Left lung (tissue), 14 donors: ENCODE measurements at places on chromosomes 7 and 10. TPM values are rescaled to one million over a fixed set of nuclear protein-coding genes. Genes with fewer than 3 reads are reported as not detected.

- no peaks in the 10 kb centered on the region for H3K36me3 ChIP-seq
- H3K4me3 ChIP-seq, result no peak overlapping the region
- H3K4me1 ChIP-seq, result no peaks in the 10 kb centered on the region
- peaks cover 5% of the 10 kb centered on the region for H3K27me3 ChIP-seq
- no peak for DNase-seq
- no peak overlapping the region for H3K27ac ChIP-seq
These were observed 13.6 kb downstream of the HOXA1 start for GRCh38 chr7:27082171-27082570.

Gene ASIC3
- 2.7 TPM for total RNA-seq

DNA sequence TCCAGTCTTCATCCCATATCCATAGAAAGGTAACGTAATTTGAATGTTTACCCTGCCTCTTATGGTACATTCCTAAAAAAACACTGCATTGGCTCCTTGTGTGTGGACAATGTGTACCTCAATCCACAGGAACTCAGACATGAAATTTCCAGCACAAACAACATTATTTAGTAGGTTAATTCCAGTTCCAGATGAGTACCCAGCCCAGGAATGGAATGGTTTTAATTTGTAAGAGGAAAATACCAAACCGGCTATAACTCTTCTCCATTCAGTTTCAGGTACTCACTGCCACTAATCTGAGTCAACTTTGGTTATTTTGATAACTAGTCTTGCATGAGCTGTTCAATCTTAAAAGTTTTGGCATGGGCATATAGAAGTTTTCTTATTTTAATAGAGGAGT, 39.0 kb downstream of the TFPI2 start:
- no peak overlapping the region for H3K27ac ChIP-seq
- H3K4me3 ChIP-seq, result no peak overlapping the region

GRCh38 chr10:90741926-90742565, 115.8 kb downstream of the HTR7 start:
- no peaks in the 10 kb centered on the region for H3K36me3 ChIP-seq
- H3K27ac ChIP-seq, result no peak overlapping the region
- no peaks in the 10 kb centered on the region for H3K4me1 ChIP-seq
- H3K27me3 ChIP-seq, result no peaks in the 10 kb centered on the region
- DNase-seq, result no peak

Gene HYAL4
- total RNA-seq, result not detected

DNA sequence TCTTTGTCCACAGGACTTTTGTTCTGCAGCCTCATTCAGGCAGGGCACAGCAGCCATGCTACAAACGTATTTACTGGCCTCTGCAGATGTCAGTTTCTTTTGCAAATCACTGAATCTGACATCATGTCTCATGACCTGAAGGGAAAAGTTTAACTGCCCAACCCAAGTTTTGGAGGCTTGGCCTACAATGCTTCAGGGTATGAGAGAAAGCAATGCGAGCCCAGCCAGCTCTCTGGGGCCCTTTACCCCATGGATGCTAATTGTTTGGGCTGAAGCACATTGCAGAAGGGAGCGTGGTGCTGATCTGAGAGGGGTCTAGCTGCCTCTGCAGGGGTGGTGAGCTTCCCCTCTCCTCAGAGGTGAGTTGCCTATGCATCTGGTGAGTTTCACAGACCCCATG, 179.9 kb upstream of the CXCL12 start:
- H3K4me1 ChIP-seq, result no peaks in the 10 kb centered on the region
- H3K27ac ChIP-seq, result no peak overlapping the region
- no peaks in the 10 kb centered on the region for H3K27me3 ChIP-seq
- no peaks in the 10 kb centered on the region for H3K36me3 ChIP-seq
- no peak for DNase-seq
- H3K4me3 ChIP-seq, result no peak overlapping the region

DNA sequence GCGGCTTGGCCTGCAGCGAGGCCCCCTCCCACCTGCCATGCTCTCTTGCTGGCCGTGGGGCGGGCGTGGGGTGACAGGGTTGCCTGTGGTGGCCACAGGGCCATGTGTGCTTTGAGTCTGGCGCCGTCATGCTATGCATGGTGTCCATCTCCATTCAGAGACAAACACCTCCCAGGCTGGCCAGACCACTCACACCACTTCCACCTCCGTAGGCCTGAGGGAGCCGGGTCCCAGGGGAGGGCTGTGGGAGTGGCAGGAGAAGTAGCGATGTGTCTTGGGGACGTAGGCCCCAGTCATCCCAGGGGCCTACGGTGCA, 65.5 kb downstream of the DNAJB6 start:
- DNase-seq, result no peak
- H3K4me1 ChIP-seq, result peaks cover 25% of the 10 kb centered on the region
- no peak overlapping the region for H3K4me3 ChIP-seq
- no peaks in the 10 kb centered on the region for H3K36me3 ChIP-seq
- H3K27ac ChIP-seq, result no peak overlapping the region
- no peaks in the 10 kb centered on the region for H3K27me3 ChIP-seq

Gene DNAJC9
- total RNA-seq, result 14.6 TPM

Gene MUC3A
- total RNA-seq, result 2.9 TPM

- DNase-seq, result no peak
- no peak overlapping the region for H3K4me3 ChIP-seq
- H3K27me3 ChIP-seq, result no peaks in the 10 kb centered on the region
- H3K36me3 ChIP-seq, result no peaks in the 10 kb centered on the region
- no peak overlapping the region for H3K27ac ChIP-seq
These were observed 774.1 kb upstream of the AUTS2 start for GRCh38 chr7:68823996-68824780.

Gene NRG3
- total RNA-seq, result 1.5 TPM
